ENCODE measurements at places on chromosomes 11 and 22.

DNA sequence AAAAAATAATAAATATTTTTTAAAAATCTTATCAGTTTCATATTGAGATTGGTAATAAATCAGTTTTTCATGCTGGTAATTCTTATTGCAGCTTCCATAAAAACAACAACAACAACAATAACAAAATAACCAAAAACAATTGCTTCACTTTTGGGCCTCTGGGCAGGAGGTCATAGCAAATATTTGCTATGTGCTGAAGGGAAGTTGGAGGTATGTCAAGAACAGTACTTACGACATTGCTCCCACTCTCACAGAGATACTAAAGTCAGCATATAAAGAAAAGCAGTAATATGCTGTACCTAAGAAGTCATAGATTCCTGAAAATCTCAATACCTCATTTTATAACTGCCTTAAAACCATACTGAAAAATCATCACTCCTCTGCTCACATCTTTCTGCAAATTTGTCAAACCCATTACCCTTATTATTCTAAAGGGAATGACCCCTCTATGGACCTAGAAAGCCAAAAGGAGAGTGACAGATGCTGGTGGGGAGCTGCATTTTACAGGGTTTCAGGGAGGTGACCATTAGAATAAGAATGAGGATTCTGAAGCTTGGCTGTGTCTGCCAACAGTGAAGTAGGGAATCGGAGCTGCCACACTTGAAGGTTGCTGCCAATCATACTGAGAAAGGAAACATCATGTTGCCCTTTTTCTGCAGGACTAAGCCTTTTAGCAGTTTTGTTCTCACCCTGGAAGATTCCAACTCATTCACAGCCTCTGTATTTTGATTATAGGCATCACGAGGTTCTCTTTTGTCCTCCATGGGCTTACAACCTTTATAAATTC is 742.9 kb downstream of the LRRC4C start:
- no peak for DNase-seq

DNA sequence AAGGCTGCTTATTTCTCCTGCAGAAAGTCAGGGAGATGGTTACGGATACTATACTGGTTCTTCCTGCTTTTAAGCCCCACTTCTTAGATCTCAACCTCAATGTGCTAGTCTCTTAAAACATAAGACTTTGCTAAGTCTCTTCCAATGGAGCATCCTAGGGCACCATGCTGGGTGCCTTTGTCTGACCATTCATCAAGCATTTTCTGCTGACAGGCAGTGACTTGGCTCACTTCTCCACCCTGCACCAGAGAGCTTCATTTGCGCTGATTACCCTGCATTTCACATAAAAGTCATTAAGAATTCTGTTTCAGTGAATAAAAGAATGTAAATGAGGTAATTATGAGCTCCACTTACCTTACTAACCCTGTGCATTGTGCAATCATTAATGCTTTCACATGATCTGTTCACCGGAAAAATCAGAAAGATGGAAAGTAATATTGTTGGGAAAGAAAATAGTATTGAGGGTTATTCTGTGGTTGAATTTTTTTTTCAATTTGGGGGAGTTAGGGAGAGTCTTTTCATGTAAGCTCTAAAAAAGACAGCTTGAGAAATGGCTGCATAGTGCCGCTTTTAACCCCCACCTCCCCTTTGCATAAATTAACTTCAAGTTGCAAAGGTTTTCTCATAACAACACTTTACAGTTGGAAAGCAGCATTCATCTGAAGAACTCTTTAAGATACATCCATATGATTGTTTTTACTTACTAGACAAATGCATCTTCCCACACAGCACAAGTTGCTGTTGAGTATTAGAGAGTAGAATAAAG is 677.3 kb upstream of the KIRREL3 start:
- no peak for DNase-seq

- DNase-seq: no peak
These were observed 439 bp downstream of the YAP1 start for GRCh38 chr11:102110761-102111010.

GRCh38 chr22:38187413-38188212 is 6.0 kb upstream of the PLA2G6 start:
- no peak for DNase-seq

DNA sequence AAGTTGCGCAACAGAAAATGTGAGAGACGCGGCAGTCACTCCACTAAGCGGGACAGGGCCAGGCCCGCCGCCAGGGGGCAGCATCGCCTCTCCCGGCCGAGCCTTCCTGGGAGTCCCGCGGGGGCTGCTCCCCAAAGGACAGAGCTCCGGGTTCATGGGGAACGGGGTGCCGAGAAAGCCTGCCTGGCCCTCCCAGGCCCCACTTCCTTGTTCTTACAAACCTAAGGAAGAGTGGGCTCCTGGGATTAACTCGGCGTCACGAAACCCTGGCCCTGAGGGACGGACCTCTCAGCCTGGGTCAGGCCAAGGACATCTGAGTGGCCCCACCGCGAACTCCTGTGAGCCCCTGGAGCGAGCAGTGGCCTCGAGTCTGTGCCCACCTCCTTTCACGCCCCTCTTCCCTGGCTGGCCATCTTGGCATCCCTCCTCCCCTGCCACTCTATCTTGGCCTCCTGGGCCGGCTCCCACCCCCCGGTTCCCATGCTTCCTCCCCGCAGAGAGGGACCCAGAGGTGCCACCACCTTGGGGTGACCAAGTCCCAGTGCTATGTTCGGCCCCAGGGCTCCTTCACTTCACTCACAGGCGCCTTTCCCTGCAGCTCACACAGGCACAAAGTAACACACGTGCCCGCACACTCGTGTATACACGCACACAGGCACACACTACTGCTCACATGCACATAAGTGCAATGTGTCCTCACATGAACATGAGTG is 99.9 kb upstream of the FGF3 start:
- peak; percentile 91 for DNase-seq

- peak; percentile 32 for DNase-seq
These were observed 45.3 kb upstream of the WNT11 start for GRCh38 chr11:76251576-76251975.

- DNase-seq: peak; percentile 2
These were observed 38.3 kb downstream of the GAB4 start for GRCh38 chr22:16969508-16970327.

GRCh38 chr11:111978028-111978771 is 41.1 kb downstream of the DIXDC1 start:
- peak; percentile 92 for DNase-seq

DNA sequence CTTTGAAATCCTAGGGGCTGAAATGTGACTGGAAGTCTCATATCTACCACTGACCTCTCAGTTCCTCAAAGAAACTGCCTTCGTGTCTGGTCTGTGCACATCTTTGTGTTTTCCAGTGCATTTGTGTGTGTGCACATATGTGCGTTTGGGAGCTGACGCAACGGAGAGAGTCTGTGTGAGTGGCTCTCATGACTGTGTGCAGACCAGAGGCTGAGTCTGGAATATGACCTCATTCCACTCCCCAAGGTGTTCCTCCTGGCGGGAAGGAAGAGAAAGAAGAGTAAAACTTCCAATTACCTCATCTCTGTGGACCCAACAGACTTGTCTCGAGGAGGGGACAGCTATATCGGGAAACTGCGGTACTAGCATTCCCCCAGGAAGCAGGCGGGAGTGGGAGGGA is 16.5 kb downstream of the TUB start:
- no peak for DNase-seq

DNA sequence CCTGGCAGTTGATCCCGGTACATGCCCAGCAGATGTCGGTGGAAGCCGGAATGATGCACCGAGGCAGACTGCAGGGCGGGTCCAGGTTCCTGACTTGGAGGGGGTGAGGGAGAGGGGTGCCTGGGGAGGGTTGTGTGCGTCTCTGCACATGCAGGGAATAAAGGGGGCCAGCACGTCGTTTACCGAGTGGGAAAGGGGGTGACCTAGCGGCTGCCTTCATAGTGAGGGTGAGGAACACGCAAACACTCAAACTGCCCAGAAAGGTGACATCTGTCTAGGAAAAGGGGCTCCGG is 801.7 kb downstream of the TBC1D22A start:
- no peak for DNase-seq

GRCh38 chr11:93526641-93527583 is 16.3 kb downstream of the SMCO4 start:
- DNase-seq: no peak

- DNase-seq: no peak
These were observed 64.4 kb downstream of the FAM76B start for GRCh38 chr11:95725196-95725595.

DNA sequence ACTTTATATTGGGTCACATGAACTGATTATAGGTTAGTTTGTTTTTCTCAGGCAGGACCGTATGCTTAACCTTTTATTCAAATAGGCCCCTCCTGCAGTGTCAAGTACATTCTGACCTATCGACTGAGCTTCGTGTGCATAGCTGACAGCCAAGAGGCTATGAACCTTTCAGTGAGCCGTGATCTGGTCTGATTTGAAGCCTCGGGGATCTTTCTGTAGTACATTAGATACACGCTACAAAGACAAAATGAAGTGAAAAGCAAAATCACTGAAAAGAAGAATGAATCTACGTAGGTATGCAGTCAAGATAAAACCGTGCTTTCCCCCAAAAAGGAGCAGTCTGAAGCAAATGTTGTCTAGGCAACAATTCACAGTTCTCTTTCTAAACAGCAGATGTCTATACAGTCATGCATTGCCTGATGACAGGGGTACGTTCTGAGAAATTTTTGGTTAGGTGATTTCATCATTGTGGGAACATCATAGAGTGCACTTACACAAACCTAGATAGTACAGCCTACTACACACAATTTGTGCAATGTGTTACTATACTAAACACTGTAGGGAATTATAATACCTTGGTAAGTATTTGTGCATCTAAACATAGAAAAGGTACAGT is 18.1 kb downstream of the JHY start:
- DNase-seq: no peak

- DNase-seq: no peak
These were observed 113.0 kb upstream of the FGF3 start for GRCh38 chr11:69931994-69932910.

DNA sequence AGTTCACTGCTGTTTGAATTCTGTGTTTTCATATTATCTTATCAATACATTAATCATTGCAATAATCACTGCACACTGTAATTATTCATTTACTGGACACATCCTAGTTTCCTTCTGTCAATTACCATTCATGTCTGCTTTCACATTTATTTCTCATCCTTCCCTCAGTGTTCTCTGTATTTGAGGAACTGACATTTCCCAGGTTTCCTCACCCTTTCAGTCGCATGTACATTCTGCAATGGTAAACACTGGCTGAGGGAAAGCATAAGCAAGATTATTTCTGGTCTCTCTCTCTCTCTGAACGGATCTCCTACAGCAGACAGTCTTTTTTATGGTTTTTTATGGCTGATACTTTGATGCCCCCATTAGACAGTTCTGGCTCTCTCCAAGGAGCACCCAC is 4.2 kb upstream of the HBD start:
- no peak for DNase-seq

GRCh38 chr11:122726028-122726427 is 70.5 kb downstream of the UBASH3B start:
- DNase-seq: no peak

- DNase-seq: peak; percentile 42
These were observed 1.3 kb downstream of the DENND5A start for GRCh38 chr11:9263840-9264315.

GRCh38 chr11:130427581-130428315 is 661 bp downstream of the ADAMTS8 start:
- peak; percentile 38 for DNase-seq

DNA sequence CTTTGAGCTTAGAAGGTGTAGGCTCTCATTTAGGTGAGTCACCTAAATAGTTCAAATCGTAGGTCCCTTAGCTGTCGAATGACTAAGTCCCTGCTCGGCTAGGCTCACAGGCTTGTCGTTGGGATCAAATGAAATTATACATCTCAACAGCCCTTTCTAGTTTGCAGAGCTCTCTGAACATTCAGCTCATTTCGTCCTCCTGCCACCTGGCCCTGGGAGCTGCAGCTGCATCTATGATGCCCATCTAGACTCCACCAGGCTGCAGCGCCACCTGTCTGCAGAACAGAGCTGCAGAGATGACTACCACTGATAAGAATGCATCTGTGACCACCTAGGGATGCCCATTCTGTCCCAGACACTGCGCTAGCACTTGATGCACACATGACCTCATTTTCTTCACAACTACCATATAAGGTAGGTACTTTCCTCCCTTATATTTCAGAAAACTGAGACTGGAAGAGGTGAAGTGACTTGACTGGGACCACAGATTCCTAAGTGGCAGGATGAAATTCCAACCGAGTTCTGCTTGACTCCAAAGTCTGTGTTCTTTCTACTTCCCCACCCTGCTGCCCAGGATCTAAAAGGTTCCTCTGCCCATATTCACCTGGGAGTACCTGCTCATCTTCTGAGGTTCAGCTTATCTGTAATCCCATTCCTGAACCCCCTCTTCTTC is 141.1 kb upstream of the NARS2 start:
- DNase-seq: peak; percentile 70

- no peak for DNase-seq
These were observed 8.5 kb upstream of the TMPRSS4 start for GRCh38 chr11:118068206-118068944.

- DNase-seq: no peak
These were observed 1354.4 kb downstream of the LRRC4C start for GRCh38 chr11:40104941-40105550.

DNA sequence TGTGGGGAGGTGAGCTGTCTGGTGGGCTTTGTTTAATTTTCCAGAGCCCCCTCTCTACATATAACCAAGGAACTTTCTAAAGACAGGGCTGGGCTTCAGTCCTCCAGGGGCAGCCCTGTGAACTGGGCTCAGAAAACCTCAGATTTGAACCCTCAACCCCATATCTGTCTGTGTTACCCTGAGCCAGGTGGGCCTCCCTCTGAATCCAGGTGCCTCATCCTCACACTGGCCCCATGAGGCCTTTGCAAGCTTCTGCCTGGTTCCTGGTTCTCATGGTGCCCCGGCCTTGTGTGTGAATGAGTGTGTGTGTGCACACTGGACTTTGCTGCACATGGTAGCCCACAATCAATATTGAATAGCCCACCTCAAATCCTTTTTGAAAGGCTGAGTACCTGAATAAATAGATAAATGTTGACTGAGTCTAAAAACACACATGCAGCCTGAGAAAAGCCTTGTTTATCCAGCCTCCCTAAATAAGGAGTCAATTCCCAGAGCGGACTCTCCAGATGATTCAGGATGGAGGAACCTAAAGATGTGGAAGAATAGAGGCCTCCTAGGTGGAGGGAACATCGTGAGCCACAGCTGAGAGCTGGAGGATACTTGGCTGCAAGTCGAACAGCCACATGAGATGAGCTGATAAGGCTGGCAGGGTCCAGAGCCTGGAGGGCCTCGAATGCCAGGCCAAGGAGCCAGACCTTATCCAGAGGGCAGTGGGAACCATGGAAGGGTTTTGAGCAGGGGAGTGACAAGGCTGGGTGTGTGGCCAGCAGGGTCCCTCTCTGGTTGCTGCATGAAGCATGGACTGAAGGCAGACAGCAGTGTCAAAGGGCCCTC is 28.1 kb upstream of the P2RY2 start:
- no peak for DNase-seq

GRCh38 chr11:43988040-43988817 is 45.8 kb downstream of the C11orf96 start:
- no peak for DNase-seq

Measured in GM03348 (cell line).